ENCODE measurements at places on chromosomes 16 and 17.
A peak's percentile ranks its signal among the peaks of the same experiment; 100 is the strongest.

DNA sequence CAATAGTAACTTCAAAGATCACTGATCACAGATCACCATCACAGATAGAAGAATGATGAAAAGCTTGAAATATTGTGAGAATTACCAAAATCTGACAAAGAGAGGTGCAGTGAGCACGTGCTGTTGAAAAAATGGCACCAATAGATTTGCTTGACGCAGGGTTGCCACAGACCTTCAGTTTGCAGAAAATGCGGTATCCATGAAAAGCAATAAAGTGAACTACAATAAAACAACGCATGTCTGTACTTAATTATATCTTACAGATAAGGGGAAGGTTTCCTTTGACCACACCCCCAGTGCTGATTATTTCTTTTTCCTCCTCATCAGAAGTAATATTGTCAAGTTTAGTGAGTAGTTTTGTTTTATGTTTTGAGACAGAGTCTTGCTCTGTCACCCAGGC, 21.1 kb upstream of the PYDC1 start:
- no peak for DNase-seq

DNA sequence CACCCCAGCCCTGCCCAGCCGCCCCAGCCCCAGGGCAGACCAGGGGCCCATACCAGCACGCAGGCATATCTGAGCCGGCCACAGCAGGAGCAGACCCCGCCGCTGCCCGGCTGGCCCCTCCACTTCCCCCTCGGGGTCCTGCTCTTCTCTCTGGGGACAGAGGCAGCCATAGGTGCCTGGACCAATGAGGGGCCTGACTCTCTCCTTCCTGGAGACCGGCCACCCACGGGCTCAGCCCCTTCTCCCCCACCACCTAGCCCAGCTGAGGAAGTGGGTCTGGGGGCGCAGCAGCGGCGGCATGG, 3.8 kb downstream of the TMC6 start:
- no peak for DNase-seq

DNA sequence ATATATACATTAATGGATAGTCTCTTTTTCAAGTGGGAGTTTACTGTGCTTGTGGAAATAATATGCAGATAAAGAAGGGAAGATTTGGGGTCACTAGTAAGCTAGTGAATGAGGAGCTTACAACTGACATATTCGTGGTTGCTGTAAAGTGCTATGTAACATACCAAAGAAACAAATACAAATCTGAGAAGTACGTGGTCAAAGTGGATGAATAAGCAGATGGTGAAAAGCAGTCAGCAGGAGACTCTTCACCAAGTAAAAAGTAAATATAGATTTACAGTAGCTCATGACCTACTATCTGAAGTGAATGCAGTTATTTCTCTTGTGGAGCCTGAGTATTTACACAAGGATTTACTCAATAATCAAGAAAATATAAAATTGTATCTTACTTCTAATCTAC, 136.6 kb upstream of the ELAC2 start:
- DNase-seq, result no peak

- no peak for DNase-seq
Measured at GRCh38 chr17:81026266-81027036, 8.5 kb upstream of the BAIAP2 start.

- DNase-seq, result peak; percentile 22
Measured at GRCh38 chr17:66304304-66305174, 2.1 kb downstream of the PRKCA start.

DNA sequence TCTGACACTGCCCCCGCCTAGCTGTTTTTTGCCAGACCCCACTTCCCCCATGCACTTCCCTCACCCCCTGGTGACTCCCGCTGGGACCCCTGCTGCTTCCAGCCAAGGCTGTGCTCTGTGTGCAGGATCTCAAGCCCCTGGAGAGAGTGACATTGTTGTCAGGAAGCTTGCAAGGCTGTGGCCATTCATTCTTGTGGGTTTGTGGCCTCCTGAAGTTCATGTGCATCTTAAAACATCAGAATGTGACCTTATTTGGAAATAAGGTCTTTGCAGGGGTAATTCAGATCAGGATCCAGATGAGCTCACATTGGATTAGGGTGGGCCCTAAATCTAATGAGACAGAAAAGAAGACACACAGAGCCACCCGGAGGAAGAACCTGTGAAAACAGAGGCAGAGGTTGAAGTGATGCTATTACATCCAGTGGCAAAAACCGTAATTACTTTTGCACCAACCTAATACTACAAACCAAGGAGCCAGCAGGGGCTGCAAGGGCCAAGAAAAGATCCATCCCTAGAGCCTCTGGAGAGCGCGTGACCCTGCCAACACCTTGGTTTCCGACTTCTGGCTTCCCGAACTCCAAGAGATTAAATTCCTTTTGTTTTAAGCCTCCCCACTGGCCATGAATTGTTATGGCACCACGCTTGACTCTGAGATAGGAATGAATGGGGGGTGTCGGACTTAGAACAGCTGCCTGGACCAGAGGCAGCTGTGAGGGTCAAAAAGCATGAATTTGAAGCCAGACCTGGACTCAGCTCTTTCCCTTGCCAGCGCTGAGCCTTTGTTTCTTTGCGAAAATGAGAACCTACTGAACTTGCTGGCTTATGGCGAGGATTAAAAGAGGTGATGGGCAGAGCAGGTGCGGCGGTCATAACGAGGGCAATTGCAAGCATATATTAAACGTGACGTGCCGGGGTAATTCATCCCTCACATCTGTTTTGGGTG, 75.5 kb downstream of the BMERB1 start:
- no peak for DNase-seq

- DNase-seq, result no peak
Measured at GRCh38 chr16:82874271-82874670, 247.5 kb downstream of the CDH13 start.
